ENCODE measurements at places on chromosomes 2 and 18. TPM values are rescaled to one million over a fixed set of nuclear protein-coding genes. Genes with fewer than 3 reads are reported as not detected.

Gene CTAGE1
- total RNA-seq = not detected

Gene OBSL1
- 140 TPM for total RNA-seq

DNA sequence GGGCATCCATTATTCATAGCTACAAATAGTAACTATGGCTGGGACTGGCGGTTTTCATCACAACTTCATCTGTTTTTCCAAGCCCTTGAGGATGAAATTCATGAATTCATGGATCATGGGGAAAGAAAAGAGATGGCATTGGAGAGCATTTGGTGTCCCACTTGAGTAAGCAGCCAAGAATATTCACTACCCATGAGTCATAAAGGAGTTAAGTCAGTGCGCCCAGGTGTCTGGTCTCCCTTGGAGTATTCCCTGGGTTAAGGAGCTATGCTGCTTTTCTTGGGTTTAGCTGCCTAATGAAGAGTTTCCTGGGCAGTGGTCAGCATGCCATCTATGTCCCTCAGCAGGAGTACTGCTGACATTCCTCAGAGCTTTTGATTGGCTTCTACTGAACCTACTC lies 21.3 kb upstream of the LDAH start:
- DNase-seq = no peak

GRCh38 chr2:120320318-120320851 lies 25.6 kb upstream of the INHBB start:
- DNase-seq = no peak

Data from H9 (cell line).